ENCODE measurements at places on chromosomes 1 and 21.

- peaks cover 35% of the 10 kb centered on the region for H3K4me1 ChIP-seq
- peaks cover 9% of the 10 kb centered on the region for H3K36me3 ChIP-seq
- peak overlapping the region; percentile 93 for H3K4me3 ChIP-seq
- no peak for DNase-seq
- no peaks in the 10 kb centered on the region for H3K27me3 ChIP-seq
These were observed 1.7 kb downstream of the CEP170 start for GRCh38 chr1:243253211-243253925.

- peak overlapping the region; percentile 90 for H3K27ac ChIP-seq
- peaks cover 36% of the 10 kb centered on the region for H3K4me1 ChIP-seq
- H3K4me3 ChIP-seq, result peak overlapping the region; percentile 73
- no peaks in the 10 kb centered on the region for H3K27me3 ChIP-seq
- peak; percentile 40 for DNase-seq
These were observed 22.4 kb downstream of the ARMH1 start for GRCh38 chr1:44696789-44697345.

GRCh38 chr21:15631342-15631741 is 98.4 kb upstream of the USP25 start:
- H3K4me3 ChIP-seq, result no peak overlapping the region
- H3K4me1 ChIP-seq, result no peaks in the 10 kb centered on the region
- no peaks in the 10 kb centered on the region for H3K27me3 ChIP-seq
- no peaks in the 10 kb centered on the region for H3K36me3 ChIP-seq
- H3K27ac ChIP-seq, result no peak overlapping the region

DNA sequence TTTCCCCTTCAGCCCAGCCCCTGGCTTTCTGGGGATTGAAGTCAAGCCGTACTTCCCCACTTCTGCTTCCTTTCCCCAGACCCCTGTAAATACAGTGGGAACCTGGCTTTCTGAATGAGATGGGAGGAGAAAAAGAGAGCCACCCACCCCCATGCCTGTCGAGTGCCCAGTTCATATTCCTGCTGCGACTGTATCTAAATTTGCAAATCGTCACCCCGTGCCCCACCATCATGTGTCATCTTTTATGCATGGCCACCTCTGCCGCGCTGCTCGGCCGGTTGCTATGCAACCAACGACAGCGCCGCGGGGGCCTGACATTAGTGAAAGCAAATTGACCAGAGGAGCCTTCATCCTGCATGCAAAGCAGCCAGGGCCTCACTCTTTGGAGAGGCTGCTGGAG is 143.0 kb downstream of the ELAVL4 start:
- peak overlapping the region; percentile 89 for H3K27ac ChIP-seq
- no peaks in the 10 kb centered on the region for H3K36me3 ChIP-seq
- peaks cover 8% of the 10 kb centered on the region for H3K4me1 ChIP-seq
- H3K4me3 ChIP-seq, result peak overlapping the region; percentile 78
